ENCODE measurements at places on chromosomes 16 and 17. TPM values are rescaled to one million over a fixed set of nuclear protein-coding genes. Genes with fewer than 3 reads are reported as not detected.

The SERPINF2 gene
- total RNA-seq: 30.6 TPM

- DNase-seq: no peak
Measured at GRCh38 chr17:42920106-42920900, 19.7 kb downstream of the G6PC1 start.

The LLGL2 gene
- 262 TPM for total RNA-seq

The TBC1D3E gene
- not detected for total RNA-seq

The CRHR1 gene
- total RNA-seq: not detected

The TTLL6 gene
- total RNA-seq: 2.3 TPM

The C16orf74 gene
- 3.5 TPM for total RNA-seq

All from kidney (tissue), 22 donors.